ENCODE measurements at places on chromosomes 3 and 15. TPM values are rescaled to one million over a fixed set of nuclear protein-coding genes. Genes with fewer than 3 reads are reported as not detected.

The MON1A gene
- 9.2 TPM for total RNA-seq

DNA sequence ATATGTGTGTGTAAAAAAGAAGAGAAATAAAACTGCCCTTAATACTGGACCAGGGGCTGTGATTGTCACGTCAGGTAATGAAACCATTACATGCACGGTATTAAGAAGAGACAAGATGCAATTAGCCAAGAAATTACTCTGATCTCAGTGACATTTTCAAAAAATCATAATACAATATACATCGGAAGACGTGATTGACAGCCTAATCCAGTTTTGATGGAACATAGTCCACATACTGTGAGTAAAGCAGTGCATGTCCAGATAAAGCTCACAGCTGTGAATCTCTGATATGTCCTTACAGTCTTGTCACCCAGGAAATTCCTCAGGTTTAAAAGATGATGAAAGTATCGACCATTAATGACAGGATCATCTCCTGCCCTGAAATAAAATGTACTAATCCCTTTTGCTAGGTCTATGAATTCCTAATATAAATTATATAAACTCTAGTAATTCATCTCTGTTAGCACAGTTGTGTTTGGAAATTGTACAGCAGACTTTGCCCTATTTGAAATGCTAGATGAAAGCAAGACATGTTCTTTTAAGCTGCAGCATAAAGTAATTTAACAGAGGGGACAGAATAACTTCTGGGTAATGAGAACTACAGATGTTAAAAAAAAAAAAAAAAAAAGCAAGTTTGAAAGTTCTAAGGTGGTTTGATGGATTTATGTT is 119.5 kb upstream of the TMCO5A start:
- no peak for DNase-seq

The CHL1 gene
- 252 TPM for total RNA-seq

- no peak for DNase-seq
Measured at GRCh38 chr15:77013776-77014131, 18.8 kb downstream of the PSTPIP1 start.

The IL20RB gene
- 15.2 TPM for total RNA-seq

The GHSR gene
- total RNA-seq = not detected

The PLA2G4E gene
- not detected for total RNA-seq

DNA sequence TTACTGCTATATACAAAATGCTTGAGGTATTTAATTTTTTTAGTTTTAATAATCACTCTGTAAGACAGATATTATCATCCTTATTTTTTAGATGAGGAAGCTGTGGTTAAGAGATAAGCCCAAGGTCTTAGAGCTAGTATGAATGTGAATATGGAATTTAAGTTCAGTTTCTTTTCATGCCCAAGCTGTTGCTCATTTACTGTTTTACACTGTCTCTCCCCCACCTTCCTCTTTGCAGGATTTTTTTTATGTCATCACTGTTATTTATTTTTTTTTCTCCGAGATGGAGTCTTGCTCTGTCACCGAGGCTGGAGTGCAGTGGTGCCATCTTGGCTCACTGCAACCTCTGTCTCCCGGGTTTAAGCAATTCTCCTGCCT is 22.5 kb downstream of the MAP2K5 start:
- no peak for DNase-seq

The IL17RE gene
- total RNA-seq = 5.3 TPM

The GADL1 gene
- total RNA-seq = 0.27 TPM

The AQP9 gene
- total RNA-seq = 9.3 TPM

DNA sequence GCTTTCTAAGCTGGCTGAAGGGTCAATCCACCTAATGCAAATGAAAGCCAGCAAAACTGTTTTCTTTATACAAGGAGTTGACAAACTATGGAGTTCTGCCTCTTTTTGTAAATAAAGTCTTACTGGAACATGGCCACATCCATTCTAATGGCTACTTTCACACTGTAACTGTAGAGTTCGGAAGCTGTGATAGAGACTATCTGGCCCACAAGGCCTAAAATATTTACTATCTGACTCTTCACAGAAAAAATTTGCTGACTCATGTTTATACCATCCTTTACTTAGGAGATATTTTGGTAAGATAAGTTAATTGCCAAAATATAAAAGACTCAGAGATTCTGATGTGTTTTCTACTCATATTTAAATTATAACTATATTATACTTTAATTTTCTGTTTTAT is 93.7 kb upstream of the GK5 start:
- no peak for DNase-seq

The SKOR1 gene
- total RNA-seq = 1.3 TPM

The HTR3C gene
- not detected for total RNA-seq

GRCh38 chr15:76335307-76336253 is 993 bp upstream of the ISL2 start:
- no peak for DNase-seq

- no peak for DNase-seq
Measured at GRCh38 chr3:27345959-27346865, 23.0 kb downstream of the NEK10 start.

GRCh38 chr3:128679338-128679737 is 28.7 kb upstream of the RPN1 start:
- DNase-seq = no peak

The THPO gene
- total RNA-seq = 1.2 TPM

The ARPP21 gene
- total RNA-seq = 0.62 TPM

The PRR23A gene
- total RNA-seq = not detected

The NEO1 gene
- 56.1 TPM for total RNA-seq

DNA sequence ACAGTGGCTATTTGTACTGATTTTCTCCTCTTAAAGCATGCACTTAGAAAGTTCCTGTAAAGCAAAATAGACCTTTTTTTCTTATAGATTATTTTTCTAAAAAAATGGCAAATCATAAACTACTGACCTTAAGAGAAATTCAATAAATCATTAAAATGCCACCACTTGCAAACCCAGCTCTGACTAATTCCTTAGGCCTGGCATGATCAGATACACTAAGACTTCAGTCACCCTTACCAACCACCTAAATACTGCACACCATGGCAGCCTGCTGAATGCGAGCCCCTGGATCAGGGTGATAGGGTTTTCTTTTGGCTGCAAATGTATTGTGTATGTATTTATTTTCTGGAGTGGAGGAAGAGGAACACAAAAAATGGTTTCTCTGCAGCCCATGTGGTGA is 370.6 kb upstream of the TBL1XR1 start:
- DNase-seq = no peak

- no peak for DNase-seq
Measured at GRCh38 chr3:62139957-62140356, 233.4 kb downstream of the FEZF2 start.
